CD4-positive, alpha-beta memory T cell (primary cell): ENCODE measurements at places on chromosomes 1 and 21. TPM values are rescaled to one million over a fixed set of nuclear protein-coding genes. Genes with fewer than 3 reads are reported as not detected.
A peak's percentile ranks its signal among the peaks of the same experiment; 100 is the strongest.

DNA sequence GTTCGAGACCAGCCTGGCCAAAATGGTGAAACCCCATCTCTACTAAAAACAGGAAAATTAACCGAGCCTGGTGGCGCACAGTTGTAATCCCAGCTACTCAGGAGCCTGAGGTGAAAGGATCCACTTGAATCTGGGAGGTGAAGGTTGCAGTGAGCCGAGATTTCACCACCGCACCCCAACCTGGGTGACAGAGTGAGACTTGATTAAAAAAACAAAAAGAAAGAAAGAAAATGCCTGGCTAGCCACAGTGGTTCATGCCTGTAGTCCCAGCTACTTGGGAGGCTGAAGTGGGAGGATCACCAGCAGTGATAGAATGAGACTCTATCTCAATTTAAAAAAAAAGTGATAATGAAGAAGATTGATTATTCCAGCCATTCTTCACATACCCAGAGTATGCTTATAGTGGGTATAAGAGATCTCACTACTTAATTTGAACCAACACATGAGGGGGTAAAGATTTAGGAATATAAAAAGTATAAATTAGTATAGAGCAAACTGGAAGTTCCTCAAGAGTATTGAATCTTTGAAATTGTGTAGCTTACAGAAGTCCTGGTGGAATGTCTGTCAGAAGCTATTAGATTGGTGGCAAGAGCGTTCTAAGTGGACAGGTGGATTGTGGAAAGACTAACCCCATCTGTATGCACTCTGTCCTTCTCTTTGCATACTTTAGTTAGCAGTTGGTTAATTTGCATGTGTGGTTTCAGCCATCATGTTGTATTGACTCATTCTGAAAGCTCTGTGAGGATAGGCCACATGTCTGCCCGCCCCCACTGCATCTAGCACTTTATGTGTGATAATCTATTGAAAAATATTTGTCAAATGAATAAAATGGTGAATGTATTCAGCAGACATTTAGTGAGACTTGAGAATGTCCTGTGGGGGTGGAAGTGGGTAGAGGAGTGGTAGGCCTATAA, 25.0 kb downstream of the RLF start:
- peak; percentile 39 for DNase-seq
- H3K27ac ChIP-seq: no peak overlapping the region
- H3K4me3 ChIP-seq: no peak overlapping the region
- peaks cover 8% of the 10 kb centered on the region for H3K36me3 ChIP-seq
- H3K27me3 ChIP-seq: no peaks in the 10 kb centered on the region

GRCh38 chr21:35145626-35146233, 96.6 kb upstream of the RUNX1 start:
- DNase-seq: no peak
- H3K27ac ChIP-seq: no peak overlapping the region
- no peaks in the 10 kb centered on the region for H3K27me3 ChIP-seq
- no peaks in the 10 kb centered on the region for H3K4me1 ChIP-seq
- no peak overlapping the region for H3K4me3 ChIP-seq

GRCh38 chr1:212606395-212607205, 2.0 kb upstream of the ATF3 start:
- H3K4me3 ChIP-seq: peak overlapping the region; percentile 10
- H3K27ac ChIP-seq: peak overlapping the region; percentile 48
- peak; percentile 77 for DNase-seq
- no peaks in the 10 kb centered on the region for H3K36me3 ChIP-seq

DNA sequence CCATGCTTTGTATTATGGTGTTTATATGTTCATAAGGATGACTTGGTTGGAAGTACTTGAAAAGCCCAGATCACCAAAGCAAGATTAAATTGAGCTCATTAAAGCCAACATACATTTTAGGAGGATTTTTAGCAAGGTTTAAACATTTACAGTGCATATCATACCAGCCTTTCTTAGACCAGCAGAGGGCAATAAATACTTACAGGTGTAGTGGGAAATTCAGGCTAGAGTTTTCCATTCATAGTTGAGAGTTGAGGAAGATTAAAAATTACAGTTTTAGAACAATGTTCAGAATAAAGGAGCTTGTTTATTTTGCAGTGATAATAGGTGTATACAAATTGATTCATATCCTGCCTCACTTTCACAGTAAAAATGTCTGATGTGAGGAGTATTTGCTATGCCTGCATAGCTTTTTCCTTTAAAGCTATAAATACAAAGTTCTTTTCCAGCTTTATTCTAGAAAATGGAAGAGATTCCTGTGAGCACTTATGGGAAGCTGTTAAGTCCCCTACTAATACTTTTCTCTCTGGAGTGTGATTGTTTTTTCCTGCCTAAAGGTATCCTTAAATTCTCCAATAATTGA, 35.3 kb downstream of the DTL start:
- H3K36me3 ChIP-seq: no peaks in the 10 kb centered on the region
- DNase-seq: peak; percentile 55
- no peaks in the 10 kb centered on the region for H3K27me3 ChIP-seq
- no peaks in the 10 kb centered on the region for H3K4me1 ChIP-seq

- no peaks in the 10 kb centered on the region for H3K27me3 ChIP-seq
- DNase-seq: no peak
- no peaks in the 10 kb centered on the region for H3K4me1 ChIP-seq
Observed at GRCh38 chr1:26257222-26257621, 22.7 kb upstream of the SH3BGRL3 start.

GRCh38 chr1:41935226-41935625, 16.5 kb upstream of the HIVEP3 start:
- no peaks in the 10 kb centered on the region for H3K27me3 ChIP-seq
- H3K36me3 ChIP-seq: no peaks in the 10 kb centered on the region
- H3K4me3 ChIP-seq: no peak overlapping the region
- H3K4me1 ChIP-seq: no peaks in the 10 kb centered on the region
- no peak for DNase-seq
- H3K27ac ChIP-seq: no peak overlapping the region

DNA sequence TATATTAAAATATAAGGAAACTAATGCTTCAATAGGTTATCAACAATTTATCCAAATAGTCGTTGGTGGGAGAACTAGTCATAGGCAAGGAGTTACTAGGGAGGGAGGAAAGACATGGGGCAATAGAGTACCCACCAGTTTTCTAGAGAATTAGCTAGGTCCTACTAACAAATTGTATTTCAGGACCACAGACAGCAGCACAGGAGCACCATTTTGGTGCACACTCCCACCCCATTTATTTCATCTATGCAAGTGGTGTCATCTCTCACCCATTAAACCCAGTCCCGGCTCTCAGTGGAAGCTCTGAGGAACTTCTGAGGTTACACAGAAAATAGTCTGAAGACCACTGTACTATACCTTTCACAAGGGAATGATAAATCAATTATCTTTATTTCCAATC, 89.0 kb upstream of the BCAR3 start:
- no peaks in the 10 kb centered on the region for H3K36me3 ChIP-seq
- no peaks in the 10 kb centered on the region for H3K27me3 ChIP-seq
- no peak for DNase-seq

GRCh38 chr21:37407719-37408420, 41.3 kb downstream of the DYRK1A start:
- no peaks in the 10 kb centered on the region for H3K27me3 ChIP-seq
- no peak overlapping the region for H3K4me3 ChIP-seq
- DNase-seq: no peak

RGS8 gene
- not detected for polyA plus RNA-seq

CCDC185 gene
- polyA plus RNA-seq: not detected

FAM167B gene
- polyA plus RNA-seq: not detected

CYP4Z1 gene
- polyA plus RNA-seq: not detected

CSRP1 gene
- polyA plus RNA-seq: 74.6 TPM

KPRP gene
- polyA plus RNA-seq: not detected

NGF gene
- not detected for polyA plus RNA-seq

VWA5B1 gene
- polyA plus RNA-seq: not detected

GPR3 gene
- polyA plus RNA-seq: not detected
